Substantia nigra (tissue), 51 donors: ENCODE measurements at places on chromosomes 3 and 15.

DNA sequence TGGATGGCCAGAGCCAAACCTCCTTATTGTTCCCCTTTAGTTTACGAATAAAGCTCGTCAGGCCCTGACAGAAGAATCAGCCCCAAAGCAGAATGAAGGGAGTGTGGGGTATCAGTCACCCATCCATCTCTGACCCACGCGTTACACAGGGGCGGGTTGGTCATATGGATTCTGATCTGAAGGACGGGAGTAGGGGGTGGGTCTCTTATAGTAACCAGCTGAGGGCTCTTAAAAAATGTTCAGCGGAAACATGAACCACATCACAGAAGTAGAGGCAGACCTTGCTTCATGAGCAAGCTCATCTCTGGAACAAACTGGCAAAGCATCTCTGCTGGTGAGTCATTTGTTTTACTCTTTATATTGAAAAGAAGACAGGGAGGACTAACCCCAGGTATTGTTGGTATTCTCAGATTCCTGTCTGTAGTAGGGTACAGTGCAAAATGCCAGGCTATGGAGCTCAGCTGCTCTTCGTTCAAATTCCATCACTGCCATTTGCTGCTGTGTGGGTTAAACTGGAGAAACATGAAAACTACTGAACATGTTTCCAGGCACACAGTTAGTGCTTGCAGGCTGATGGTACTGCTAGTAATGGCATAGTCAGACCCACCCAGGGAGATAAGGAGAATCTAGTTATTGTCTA, at the start of gene CXCR6:
TSS of gene CXCR6 (plus strand) at position 258 of the 640 bp plus-strand sequence. CDS start 3,018 bp downstream, outside the sequence.
- DNase-seq, result no peak

DNA sequence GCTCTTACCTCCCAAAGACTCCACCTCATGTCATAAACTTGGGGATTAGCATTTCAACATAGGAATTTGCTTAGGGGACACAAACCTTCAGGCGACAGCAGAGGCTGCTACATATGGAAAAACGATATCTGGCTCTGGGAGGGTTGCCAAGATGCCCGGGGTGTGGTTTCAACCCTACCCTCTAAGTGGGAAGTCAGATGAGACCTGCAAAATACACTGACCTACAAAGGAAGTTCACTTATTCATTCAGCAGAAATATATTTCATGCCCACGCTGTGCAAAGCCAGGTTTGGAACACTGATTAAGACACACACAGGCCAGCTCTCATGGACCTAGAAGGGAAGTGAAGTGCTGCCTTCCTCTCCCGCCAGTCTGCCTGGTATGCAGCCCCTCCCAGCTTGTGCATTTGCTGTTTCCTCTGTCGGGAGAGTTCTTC, 239.3 kb downstream of the FEZF2 start:
- DNase-seq, result no peak

- DNase-seq, result no peak
Measured at GRCh38 chr3:193391902-193392301, 13.3 kb upstream of the ATP13A5 start.

- DNase-seq, result no peak
Measured at GRCh38 chr3:45199837-45200648, 26.0 kb downstream of the TMEM158 start.

- DNase-seq, result no peak
Measured at GRCh38 chr3:87350367-87351199, 74.2 kb upstream of the POU1F1 start.

GRCh38 chr3:31472479-31473390, 60.0 kb upstream of the STT3B start:
- no peak for DNase-seq

DNA sequence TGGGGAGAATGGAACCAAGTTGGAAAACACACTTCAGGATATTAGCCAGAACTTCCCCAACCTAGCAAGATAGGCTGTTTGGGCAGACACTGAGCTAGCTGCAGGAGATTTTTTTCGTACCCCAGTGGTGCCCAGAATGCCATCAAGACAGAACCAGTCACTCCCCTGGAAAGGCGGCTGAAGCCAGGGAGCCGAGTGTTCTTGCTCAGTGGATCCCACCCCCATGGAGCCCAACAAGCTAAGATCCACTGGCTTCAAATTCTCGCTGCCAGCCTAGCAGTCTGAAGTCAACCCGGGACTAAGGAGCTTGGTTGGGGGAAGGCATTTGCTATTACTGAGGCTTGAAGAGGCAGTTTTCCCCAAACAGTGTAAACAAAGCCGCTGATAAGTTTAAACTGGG, 152.4 kb downstream of the MBNL1 start:
- DNase-seq, result no peak

DNA sequence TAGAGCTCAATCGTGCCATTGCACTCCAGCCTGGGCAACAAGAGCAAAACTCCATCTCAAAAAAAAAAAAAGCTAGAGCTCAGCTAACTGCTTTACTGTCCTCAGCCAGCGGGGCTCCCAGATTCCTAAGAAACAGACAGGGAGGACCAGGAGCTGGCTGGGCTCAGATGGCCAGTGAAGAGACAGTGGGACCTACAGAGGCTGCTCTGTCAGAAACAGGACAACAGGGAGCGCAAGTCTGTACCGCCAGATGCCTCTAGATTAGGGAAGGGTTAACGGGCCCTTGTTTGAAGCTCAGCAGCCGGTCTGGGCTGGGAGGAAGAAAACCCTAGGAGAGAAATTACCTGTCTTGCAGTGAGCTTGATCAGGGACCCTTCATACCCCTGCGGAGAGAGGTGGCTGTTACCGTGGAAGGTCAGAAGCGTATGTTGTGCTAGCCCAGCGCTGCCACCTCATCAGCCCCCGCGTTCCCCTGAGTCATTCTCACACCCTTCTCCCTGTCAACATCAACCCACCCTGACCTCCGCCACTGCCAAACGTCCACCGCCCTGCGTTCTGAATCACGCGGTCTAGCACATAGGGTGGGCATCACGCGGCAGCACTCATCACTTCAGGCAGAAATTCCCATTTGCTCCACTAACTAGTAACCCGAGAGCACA, 25.3 kb downstream of the RBPMS2 start:
- DNase-seq, result no peak

DNA sequence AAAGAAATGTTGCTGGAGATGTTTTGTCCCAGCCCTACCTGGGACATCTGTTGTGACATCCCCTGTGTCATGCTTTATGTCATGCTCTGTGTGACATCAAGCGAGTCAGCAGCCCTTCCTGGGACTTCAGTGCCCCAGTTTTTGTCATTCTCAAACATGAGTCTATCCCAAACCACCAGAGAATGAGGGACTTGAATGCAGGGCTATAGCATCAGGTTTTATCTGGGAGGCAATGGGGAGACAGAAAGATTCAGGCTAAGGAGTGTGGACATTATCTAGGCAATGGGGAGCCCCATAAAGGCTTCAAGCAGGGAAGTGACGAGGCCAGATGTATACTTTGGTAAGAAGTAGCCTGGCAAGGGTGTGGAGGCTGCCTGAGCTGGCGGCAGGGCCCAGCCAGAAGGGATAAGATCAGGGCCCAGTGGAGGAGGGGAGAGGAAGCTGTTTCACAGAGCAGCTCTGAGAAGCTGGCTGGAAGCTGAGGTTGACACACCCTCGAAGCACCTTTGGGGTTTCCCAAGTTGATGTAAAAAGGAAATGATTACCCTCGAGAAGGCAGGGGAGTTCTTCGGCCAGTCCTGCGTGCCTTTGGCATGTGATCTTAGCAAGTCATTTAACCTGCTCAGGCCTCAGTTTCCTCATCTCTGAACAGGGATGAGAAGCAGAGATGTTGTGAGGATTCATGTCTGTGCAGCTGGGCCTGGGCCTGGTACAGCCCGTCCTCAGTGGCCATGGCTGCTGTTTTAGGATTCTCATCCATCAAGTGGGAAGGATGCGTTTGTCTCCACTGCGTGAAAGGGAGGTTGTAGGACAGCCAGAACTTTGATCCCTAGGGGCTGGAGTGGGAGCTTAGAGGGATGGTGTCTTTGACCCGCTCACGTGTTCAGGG, 34.3 kb downstream of the IRAK2 start:
- DNase-seq, result no peak

GRCh38 chr15:80823120-80823519, 44.0 kb downstream of the CEMIP start:
- DNase-seq, result no peak

DNA sequence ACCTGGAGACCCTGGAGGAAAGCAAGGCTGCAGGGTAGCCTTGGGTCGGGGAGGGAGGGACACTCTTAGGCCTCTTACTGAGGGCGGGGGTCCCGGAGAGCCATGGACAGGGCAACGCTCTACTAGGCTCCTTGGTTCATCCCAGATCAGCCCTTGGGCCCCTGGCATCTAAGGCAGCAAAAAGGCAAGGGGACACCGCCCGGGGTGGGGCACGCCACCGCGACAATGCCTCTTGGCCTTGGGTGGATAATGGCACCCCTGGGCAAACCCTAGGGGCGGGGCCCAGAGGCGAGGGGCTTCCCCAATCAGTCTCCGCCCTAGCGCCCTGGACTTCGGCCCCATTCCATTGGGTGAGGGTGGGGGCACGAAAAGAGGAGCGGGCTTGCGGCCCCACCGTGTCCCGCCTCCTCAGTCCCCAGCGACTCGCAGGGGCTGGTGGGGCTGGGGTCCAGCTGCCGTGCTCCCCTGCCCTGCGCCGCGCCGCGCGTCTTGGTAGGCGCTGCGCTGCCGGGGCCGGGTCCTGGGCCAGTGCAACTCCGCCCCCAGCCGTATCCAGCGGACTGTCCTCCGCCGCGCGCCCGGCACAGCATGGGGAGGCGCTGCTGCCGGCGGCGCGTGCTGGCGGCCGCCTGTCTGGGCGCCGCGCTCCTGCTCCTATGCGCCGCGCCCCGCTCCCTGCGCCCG, at the start of gene CHST13:
TSS of gene CHST13 (plus strand) at position 411 of the 684 bp plus-strand sequence. CDS start at position 589, 178 bp downstream.
- DNase-seq, result no peak

DNA sequence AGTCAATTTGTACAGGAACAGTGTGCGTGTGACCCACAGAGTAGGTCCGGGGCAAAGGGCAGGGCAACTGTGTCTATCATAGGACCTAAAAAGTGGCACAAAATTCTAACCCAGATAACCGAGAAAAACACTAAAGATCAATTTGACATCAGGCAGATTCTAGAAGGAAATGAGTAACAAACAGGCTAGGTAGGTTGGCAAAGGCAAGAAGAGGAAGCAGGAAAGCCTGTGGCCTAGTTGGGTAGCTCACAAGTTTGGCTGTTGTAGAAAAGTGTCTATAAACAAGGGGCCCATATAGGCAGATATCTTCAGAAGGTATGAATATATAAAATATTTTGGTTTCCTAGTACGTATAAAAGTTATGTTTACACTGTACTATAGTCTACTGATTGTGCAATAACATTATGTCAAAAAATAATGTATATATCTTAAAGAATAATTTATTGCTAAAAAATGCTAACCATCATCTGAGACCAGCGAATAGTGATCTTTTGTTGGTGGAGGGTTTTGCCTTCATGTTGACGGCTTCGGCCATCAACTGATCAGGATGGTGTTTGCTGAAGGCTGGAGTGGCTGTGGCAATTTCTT, 13.3 kb upstream of the OR5K1 start:
- no peak for DNase-seq

- DNase-seq, result no peak
Measured at GRCh38 chr15:57309856-57310760, 66.2 kb upstream of the CGNL1 start.

DNA sequence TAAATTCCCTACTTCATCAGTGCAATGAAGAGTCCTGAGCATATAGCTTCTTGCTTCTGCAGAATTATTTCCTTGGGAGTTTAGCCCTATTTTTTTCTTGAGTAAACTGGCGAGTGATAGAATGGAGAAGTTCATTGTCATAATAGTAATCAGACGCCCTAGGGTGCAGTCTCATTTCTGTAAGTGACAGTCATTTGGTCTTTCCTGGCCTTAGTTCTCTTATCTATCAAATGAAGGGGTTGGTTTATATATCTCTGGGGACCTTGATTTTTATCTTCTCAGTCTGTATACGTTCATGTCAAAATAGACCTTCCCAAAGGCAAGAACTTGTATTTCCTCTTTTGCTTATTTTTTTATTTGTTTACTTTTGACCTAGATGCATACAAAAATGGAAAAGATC, 9.9 kb upstream of the ALPK3 start:
- DNase-seq, result no peak

DNA sequence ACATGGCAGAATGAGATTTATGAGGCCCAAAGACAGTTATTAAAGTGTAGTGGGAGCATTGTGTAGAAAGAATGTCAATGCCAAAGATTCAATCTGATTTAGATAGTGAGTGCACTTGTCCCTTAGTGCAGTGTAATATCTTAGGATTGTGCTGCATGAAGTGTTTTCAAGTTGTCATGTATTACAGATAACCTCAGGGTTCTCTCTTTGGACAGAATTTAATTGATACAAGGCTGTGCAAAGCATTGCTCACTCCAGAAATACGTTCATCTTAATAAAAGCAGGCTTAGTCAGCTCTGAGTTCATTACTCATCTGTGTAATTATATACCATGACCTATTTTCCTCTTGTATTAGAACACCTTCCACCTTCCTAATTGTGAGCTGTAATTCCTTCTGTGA, 16.0 kb upstream of the GPR171 start:
- no peak for DNase-seq

- no peak for DNase-seq
Measured at GRCh38 chr15:45414215-45414885, 36.0 kb upstream of the GATM start.

GRCh38 chr3:97872525-97873042, 50.8 kb downstream of the CRYBG3 start:
- no peak for DNase-seq

DNA sequence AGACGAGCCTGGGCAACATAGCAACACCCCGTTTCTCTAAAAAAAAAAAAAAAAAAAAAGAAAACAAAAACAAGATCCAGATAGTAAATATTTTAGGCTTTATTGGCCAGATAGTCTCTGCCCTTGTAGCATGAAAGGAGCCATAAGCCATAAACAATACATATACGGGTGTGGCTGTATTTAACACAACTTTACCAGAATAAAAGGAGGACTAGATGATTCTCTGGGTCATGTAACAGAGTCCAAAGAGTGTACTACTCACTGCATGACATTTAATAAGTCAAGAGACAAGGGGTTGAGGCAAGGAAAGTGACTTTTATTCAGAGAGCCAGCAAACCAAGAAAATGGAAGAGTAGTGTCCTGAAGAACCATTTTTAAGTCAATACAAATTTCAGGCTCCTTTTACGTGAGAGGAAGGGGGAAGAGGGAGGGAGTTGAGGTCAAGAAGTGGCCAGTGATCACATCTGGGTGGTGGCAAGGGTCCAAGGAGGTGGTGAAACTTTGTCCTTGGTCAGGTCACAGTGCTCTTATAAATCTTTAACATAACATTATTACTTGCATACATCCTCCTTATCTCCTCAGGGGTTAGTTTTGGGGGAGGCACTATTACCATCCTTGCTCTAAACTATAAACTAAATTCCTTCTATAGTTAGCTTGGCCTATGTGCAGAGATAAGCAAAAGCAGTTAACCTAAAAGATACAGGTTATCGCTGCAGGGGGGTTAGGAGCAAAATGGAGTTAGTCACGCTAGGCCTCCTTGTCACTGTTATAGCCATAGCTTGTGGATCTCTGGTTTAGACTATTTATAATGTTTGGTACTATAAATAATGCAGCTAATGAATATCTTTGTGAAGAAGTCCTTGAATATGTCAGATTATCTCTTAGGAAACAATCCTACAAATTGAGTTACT, 46.1 kb downstream of the METTL6 start:
- DNase-seq, result no peak
